AG09309 (cell line): ENCODE measurements at places on chromosomes 1 and 21.

GRCh38 chr1:73576083-73576482 lies 621.9 kb downstream of the LRRIQ3 start:
- DNase-seq = no peak

GRCh38 chr1:117537291-117537920 lies 68.4 kb upstream of the TENT5C start:
- DNase-seq = no peak

DNA sequence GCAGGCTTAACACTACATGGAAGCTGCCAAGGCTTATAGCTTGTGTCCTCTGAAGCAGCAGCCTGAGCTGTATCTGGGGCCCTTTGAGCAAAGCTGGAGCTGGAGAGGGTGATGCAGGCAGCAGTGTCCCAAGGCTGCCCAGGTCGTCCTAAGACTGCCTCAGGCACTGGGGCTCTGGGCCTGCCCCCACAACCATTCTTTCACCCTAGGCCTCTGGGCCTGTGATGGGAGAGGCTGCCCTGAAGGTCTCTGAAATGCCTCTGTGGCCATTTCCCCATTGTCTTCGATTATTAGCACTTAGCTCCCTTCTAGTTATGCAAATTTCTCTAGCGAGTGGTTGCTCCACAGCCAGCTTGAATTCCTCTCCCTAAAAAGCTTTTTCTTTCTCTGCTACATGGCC lies 142.0 kb downstream of the LRIG2 start:
- DNase-seq = no peak

DNA sequence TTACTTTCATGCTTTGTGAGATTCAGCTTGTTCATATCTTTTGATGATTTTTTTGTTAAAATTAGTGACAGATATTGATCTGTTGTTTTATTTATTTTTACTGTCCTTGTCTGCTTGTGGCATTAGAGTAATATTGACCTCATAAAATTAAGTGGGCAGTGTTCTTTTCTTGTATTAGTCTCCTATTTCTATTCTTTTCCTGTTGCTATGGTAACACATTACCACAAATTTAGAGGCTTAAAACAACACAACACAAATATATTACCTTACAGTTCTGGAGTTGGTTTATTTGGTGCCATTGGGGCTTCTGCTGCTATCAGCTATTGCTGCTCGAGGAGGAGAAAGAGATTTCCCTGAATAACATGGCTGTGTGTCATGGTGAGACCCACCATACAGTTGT lies 135.7 kb downstream of the C1orf94 start:
- DNase-seq = no peak

DNA sequence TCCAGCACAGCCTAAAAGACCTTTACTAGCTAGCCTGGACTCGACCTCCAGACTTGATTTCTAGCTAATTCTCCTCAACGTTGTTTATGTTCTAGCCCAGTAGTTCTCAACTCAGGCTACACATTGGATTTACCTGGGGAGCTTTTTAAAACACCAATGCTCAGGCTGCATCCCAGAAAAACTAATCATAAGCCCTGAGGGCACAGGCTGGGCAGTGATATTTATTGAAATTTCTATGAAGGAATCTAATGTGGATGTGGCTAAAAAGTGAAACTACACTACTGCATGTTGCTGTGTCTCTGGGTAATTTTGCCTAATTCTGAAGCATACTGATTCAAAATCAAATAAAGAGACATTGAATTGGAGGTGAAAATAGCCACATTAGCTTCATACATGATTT lies 479.4 kb downstream of the KCNT2 start:
- DNase-seq = no peak

DNA sequence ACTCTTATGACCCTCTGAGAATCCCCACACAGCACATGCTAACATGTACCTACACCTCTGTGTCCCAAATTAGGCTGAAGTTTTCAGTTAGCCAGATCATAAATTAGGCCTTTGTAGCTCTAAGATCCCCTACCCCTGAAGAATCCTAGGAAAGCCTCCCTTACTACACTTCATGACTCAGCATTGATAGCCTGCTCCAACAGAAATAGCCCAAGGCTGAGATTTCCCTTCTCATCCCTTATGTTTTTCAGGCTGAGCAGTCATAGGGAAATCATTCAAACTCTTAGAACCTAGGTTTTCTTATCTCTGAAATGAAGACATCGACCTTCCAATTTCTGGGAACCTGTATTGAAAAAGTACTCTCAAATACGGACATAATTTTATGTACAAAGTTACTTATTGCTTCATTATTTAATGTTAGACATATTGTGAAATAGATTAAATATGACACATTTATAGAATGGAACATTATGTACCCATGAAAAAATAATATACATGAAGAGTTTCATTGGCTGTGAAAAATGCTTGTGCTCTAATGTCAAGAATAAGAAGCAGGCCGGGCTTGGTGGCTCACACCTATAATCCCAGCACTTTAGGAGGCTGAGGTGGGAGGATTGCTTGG lies 122.4 kb upstream of the UBE2U start:
- DNase-seq = no peak

GRCh38 chr1:169466259-169467230 lies 19.2 kb downstream of the SLC19A2 start:
- peak; percentile 14 for DNase-seq

GRCh38 chr1:24413350-24414163 lies at the start of gene STPG1:
Gene STPG1 (minus strand): TSS chr1:24413782. CDS start chr1:24401388, 12,394 bp downstream.
- no peak for DNase-seq

- DNase-seq = no peak
Measured at GRCh38 chr1:206735553-206736031, 35.0 kb upstream of the IL19 start.

DNA sequence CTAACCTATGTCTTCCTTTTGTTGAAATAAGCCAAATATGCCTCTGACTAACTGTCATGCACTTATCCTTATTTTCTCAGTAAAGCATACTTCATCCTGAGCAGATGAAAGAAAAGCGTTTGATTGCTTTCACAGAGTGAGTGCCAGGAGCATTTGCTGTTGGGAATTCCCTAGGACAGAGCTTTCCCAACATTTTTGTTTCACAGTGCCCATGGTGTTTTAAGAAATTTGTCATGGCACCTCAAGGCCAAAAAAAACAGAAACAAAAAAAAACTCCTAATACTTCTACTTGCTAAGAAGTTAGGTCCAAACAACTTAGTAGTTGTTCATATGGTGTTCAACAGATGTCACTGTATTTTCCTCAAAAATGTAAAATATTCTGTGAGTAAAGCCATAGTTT lies 120.8 kb upstream of the BMP8A start:
- DNase-seq = no peak

DNA sequence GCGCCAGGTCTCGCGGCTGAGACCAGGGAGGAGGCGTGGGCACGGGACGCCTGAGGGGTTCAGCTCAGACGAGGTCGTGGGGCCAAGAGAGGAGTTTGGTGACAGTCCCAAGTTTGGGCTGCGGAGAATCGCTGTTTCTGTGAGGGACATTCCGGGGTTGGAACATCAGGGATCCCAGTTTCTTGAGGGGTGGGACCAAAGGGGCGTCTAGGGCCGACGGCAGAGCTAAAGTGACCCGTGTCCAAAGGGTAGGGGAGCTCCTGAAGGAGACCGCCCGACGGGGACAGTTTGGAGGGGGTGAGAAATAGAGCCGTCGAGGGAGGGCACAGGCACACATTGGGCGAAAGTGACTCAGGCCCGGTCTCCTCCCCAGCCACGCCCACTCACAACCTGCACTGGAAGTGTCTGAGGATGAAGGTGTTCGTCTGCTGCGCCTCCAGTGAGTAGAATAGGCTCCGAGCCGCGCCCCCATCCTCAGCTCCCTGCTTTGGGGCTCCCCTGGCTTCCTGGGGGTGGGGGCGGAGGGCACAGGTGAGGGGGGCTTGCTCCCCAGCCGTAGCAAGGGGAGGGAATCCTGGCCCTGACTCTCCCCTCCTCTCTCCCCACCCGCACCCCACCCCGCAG lies 7.0 kb downstream of the EFNA3 start:
- no peak for DNase-seq

- DNase-seq = no peak
Measured at GRCh38 chr21:42219606-42220137, 732 bp downstream of the ABCG1 start.

- DNase-seq = no peak
Measured at GRCh38 chr1:54981466-54981865, 1.0 kb downstream of the TMEM61 start.

DNA sequence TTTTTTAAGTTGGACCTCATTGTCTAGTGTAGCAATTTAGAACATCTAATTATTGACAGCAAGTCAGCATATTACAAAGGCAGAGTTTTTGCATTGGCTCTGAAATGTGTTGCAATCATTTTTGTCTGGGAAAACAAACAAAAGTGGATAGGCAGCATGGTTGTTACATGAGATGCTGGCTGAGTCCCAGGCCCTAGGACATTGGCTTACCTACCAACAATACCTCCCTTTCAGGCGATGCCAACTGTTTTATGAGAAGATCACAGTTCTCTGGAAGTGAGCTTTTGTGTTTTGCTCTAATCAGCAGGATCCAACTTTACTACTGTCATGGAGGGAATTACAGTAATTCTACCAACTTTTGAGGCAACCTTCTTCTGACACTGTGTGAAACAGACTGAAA lies 71.5 kb upstream of the CXADR start:
- DNase-seq = no peak
